Effector CD4-positive, alpha-beta T cell (primary cell): ENCODE measurements at places on chromosomes 12 and 14.

GRCh38 chr14:21498540-21499526, 12.3 kb downstream of the METTL3 start:
- DNase-seq: peak; percentile 31

- DNase-seq: no peak
Observed at GRCh38 chr14:94077111-94077821, 3.7 kb downstream of the DDX24 start.

- DNase-seq: no peak
Observed at GRCh38 chr14:105806568-105806967, 280.2 kb downstream of the TMEM121 start.

DNA sequence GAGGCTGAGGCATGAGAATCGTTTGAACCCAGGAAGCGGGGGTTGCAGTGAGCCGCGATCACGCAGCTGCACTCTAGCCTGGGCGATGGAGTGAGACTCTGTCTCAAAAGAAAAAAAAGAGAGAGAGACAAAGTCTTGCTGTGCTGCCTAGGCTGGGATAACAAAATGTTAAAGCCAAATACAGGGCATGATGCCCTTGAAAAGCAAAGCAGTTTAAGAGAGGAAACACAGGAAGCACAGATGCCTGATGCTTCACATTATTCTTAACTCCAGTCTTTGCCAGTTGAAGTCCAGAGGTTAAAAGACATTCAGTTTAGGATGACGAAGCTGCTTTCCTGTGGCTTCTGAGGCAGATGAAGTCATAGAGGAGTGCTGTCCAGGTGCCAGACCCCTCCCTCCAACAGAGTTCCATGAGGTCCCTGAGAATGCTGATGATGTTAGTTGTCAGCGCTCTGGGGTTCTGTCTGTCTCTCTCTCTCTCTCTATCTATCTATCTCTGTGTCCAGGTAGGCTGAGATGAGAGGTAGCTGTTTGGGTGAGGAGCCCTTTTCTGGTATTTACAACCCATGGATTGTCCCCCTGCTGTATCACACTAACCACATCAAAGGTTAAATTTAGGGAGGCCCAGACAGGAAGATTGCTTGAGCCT, 4.9 kb upstream of the MRPL52 start:
- no peak for DNase-seq

DNA sequence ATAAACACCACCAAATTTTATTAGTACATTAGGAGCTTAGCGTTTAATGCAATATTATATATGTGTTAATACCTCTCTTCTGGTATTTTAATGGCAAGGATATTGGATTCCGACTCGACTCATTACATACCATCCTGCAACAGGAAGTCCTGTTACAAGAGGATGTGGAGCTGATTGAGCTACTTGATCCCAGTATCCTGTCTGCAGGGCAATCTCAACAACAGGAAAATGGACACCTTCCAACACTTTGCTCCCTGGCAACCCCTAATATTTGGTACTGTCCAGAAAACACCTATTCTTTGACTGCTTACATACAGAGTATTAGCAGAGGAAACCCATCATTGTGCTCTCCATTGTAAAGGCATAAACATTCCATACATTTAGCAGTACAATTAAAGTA, 45.2 kb downstream of the VEZT start:
- no peak for DNase-seq

DNA sequence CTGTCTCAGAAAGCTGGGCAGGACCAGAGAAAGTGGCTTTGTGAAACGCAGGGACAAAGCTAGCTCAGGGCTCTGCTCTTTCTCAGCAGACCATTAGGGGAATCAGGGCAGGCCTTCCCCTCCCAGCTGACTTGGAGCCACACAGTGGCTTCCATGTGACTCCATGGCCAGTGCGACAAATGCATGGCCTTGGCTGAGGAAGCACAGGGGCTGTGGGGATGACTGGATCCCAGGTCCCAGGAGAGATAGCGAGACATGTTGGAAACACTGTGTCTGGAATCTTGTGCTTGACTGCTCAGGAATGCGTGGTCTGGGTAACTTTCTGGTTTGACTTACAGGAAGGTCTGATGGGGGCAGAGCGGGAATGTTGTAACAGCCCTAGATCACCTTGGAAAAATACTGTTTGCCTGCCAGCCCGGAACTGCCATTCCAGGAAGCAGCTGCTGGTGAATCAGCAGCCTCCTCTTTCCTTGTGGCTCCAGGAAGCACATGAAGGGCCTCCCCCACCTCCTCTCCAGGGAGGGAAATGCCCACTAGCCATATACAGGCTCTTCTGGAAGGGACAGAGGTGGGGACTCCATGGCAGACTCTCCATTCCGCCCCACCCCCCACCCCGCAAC, 133.5 kb upstream of the HIF1A start:
- no peak for DNase-seq

- no peak for DNase-seq
Observed at GRCh38 chr14:91327250-91327595, 82.7 kb upstream of the GPR68 start.
